ENCODE measurements at places on chromosomes 16 and 17. TPM values are rescaled to one million over a fixed set of nuclear protein-coding genes. Genes with fewer than 3 reads are reported as not detected.

DNA sequence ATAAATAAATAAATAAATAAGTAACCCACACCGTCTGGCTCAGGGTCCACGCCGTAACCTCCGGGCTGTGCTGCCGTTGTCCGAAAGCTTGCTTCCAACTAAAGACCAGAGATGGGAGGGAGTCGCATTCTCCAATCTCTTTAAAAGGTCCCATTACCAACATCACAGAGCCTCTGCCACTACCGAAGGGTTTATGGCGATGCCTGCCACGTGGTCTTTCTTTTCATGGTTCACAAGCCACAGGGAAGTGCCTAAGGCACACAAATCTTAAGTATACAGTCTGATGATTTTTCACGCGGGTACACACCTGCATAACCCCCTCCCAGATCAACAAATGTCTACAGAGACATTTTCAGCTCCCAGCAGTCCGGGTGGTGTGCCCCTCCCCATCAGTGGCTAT, 1.4 kb downstream of the COTL1 start:
- no peak for DNase-seq

- no peak for DNase-seq
These were observed 501 bp upstream of the AP2B1 start for GRCh38 chr17:35586569-35587073.

The CCL1 gene
- total RNA-seq: not detected

GRCh38 chr16:15961060-15961511, 11.7 kb downstream of the ABCC1 start:
- no peak for DNase-seq

- DNase-seq: no peak
These were observed 7.9 kb upstream of the MT2A start for GRCh38 chr16:56600398-56600999.

GRCh38 chr17:77610518-77610893, 348.0 kb upstream of the TNRC6C start:
- DNase-seq: no peak

- DNase-seq: no peak
These were observed 491 bp downstream of the GAS7 start for GRCh38 chr17:10197721-10198508.

DNA sequence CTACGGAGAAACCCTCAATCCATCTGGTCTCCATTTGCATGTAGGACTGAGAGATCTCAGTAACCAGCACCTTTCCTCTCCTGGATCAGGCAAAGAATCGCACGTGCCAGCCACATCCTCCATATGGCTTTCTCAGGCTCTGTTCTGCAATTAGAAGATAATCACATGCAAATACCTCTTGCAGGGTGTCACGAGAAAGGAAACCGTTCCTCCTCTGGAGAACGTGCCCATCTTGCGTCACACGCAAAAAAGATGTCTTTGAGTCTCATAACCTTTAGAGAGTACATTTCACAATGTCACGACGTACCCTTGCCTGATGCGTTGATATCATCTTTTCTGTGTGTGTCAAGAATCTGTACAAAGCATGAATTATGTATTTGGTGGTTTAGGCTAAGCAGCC, 36.2 kb upstream of the DNAH17 start:
- no peak for DNase-seq

- no peak for DNase-seq
These were observed 226.2 kb downstream of the CCDC182 start for GRCh38 chr17:57518587-57519581.

The ZNF385C gene
- 0.39 TPM for total RNA-seq

The MYOCD gene
- total RNA-seq: 211 TPM

GRCh38 chr16:86382067-86382773, 128.1 kb upstream of the FOXF1 start:
- DNase-seq: no peak

GRCh38 chr17:50507871-50508572, at the start of gene MYCBPAP:
MYCBPAP (plus strand) TSS chr17:50508439; CDS start chr17:50508675, 236 bp downstream.
- DNase-seq: peak; percentile 94

DNA sequence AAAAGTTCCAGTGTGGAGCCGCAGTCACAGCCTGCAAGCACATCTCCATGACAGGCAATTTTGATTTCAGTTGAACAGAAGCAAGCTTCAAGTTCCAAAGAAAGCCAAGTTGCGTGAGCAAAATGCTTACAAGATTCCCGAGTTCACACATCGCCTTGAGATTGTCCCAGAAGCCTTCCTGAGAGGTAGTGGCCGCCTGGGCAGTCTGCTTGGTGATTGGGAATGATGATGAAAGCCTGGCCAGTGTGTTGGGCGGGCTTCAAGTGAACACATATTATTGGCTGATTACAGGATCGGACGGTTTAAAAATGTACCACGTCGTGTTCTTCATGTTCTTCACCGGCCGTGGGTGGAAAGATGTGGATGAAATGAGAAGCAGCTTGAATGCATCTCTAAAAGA, 185.5 kb downstream of the FOXL1 start:
- no peak for DNase-seq

DNA sequence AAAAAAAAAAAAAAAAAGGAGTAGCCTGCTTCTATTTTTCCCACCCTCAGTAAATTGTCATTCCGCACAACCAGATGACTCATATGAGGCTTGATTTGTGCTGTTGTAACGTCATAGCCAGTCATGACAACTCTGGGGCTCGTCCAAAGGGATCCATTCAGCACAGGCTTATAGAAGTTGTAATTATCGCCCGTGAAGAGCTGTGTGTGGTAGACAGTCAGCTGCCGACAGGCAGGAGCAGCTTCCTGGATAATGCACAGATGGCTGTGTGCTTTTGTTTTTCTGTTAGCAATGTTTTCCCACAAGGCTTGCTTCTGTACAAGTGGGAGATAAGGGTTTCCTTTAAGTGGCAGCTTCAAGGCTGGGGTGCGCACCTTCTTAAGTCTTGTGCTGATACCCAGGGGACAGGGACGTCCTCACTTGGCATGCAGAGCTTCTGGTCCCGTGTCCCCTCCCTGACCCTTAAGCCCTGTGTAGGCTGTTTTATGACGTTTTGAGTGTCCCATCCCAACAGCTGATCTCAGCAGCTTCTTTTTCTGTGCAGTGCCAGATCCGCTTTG, 26.0 kb downstream of the SNX29 start:
- DNase-seq: no peak

All from esophagus muscularis mucosa (tissue), 4 donors.